ENCODE measurements at places on chromosomes 2 and 18. TPM values are rescaled to one million over a fixed set of nuclear protein-coding genes. Genes with fewer than 3 reads are reported as not detected.

Gene SATB2
- 6.0 TPM for total RNA-seq

DNA sequence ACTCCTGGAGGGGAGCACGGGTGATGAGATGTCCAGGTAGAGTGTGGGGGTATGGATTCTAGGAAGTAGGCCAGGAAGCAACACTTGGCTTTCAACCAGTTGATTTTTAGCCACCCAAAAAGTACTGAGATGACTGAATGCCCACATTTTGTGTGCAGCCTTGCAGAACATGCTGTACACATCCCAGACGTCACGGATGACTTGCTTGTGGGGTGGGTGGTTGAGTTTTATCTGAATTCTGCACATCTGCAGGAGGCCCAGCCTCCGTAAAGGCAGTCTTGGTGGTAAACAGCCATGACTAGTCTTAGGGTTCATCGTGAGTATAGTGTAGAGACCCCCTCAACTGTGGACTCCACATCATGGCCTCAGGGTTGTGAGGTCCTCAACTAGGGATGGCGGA, 53.3 kb upstream of the CCDC195 start:
- DNase-seq = no peak

Gene SPC25
- total RNA-seq = 8.2 TPM

Gene HOXD12
- not detected for total RNA-seq

GRCh38 chr18:28189400-28190239, 12.7 kb upstream of the CDH2 start:
- no peak for DNase-seq

- DNase-seq = no peak
Measured at GRCh38 chr2:181853696-181854095, 37.8 kb upstream of the ITPRID2 start.

DNA sequence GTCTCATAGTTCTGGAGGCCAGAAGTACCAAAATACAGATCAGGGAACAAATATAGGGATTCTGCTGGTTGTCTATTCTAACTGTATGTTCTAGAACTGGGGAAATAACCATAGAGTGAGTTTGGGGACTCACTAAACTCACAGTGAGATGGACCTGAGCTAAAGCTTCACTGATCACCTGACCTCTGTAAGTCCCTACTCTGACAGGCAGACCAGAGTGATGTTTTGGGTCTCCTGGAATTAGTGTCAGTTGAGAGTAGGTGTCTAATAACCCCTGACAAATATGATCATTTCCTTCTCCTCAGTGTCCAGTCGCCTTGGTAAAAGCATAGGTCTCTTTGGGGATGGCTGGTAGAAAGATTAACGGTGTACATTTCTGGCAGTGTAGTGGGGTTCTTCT, 14.2 kb downstream of the PIKFYVE start:
- DNase-seq = no peak

DNA sequence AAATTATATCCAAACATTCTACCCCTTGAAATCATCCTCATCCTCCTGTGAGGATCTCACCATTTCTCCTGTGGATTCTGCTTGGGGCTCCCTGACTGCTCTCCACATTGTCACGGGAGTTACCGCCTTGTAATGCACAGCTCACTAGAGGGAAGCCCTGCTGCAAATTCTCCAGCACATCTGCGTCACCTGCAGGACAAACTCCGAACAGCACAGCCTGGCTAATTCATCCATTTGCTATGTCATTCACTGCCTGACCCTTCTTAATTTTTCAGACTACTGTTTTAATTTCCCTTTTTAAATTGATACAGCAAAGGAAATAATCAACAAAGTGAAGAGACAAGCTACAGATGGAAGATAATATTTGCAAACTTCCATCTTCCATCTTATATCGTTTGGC, 627.4 kb downstream of the FBXO15 start:
- DNase-seq = no peak

Gene MEIS1
- total RNA-seq = 28.4 TPM

- DNase-seq = peak; percentile 94
Measured at GRCh38 chr18:25289001-25289631, 62.9 kb downstream of the ZNF521 start.

DNA sequence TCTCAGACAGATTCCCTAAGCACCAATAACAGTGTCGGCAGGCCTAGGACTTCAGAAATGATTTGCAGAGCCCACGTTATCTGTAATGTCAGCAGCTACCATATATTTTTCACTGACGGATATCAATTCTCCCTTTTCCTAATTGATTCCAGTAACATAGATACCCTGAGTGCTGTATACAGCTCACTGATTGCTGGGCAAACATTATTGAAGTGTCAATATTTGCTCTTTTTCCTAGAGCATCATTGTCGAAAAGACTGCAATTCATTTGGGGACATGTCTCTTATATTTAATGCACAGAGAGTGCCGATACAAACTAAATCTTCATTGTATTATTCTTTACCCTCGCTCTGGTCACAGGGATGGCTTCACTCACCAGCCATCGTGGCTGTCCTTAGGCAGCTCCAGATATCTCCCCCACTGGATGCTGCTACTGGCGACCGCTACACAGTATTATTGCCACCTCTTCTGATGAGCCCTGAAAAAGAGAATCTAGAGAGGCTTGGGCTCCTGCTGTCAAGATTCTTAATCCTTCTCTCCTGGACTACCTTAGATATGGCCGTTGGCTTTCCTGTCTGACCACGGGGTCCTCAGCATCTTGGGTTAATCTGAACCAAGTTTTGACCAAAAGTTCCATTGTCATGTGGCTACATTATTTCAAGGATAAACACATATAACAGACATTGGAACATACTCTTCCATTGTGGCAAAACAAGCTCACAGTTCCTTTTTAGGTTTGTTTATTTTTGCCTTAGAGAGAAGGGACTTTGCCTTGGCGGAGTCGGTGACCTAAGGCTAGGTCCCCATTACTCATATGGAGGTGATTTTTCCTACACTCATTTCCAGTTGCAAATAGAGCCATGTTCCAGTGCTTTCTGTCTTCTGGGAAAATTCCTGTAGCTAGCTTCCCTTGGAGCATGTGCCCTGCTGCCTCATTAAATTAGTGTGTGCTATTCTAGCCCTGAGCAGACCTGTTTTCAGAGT, 105.4 kb downstream of the CPO start:
- no peak for DNase-seq

DNA sequence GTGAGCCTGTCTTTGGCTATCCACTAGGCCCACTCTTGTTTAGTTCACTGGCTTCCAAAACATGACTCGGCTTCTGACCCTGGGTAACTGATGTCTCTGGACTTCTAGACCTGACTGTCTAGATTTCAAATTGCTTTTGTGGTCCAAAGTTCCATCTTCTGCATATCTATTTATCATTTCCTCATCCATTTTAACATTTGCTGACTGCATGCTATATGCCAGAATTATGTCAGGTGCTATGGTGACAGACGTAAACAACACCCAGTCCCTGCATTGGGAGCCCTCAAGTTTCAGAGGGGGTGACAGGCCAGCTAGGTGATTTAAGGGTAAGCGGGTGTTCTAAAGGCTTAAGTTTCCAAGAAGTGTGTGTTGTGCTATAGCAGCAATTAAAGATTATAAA, 140.9 kb downstream of the PIEZO2 start:
- no peak for DNase-seq

- no peak for DNase-seq
Measured at GRCh38 chr2:137960223-137960622, 4.0 kb upstream of the HNMT start.

Gene RGPD8
- total RNA-seq = 26.2 TPM

DNA sequence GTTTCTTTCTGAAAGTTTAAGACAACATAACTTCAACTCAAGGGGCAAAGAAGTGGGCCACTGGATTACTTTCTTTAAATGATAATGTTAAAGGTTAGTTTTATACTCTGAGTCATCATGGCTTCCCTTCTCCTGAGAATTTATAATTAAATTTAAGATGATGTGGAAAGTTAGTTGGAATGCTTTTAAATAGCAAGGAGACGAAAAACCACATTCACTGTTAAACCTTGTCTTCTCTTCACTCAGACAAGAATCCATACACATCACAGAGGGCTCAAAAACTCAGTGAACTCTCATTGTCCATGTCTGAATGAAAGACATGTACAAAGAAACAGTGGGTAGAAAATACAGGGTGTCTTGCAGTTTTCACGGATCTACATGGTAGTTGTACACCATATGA, 65.6 kb downstream of the COL5A2 start:
- DNase-seq = no peak

Gene METTL8
- 16.0 TPM for total RNA-seq

Gene CAPN14
- total RNA-seq = 0.49 TPM

DNA sequence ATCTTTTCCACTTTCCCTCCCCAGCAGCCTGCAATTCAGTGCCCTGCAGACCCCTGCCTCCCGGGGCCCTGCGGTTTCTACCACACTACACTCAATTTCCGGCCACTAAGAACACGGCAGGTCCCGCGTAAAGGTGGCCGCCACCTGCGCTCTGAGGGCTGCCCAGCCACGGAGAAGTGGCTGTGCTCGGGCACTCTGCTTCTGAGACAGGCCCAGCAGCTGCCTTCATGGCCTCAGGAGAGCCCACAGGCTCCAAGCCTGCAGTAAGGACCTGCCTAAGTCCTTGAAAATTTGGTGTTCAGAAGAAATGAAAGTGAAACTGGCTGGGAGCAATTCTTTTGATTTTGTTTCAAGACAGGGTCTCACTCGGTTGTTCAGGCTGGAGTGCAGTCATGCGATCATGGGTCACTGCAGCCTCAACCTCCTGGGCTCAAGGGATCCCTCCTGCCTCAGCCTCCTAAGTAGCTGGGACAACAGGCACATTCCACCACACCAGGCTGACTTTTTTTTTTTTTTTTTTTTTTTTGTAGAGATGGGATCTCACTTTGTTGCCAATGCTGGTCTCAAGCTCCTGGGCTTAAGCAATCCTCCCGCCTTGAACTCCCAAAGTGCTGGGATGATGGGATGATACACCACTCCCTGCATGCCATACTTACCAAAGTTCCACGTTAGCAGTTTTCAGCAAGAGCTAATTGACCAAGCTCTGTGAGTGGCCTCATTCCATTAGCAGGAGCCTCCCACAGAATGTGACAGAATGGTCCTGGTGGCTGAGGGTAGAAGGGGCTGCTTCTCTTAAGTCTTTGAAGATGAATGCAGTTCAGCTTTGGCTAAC, 14.6 kb upstream of the ALPP start:
- DNase-seq = no peak

GRCh38 chr2:121803503-121803902, 48.1 kb downstream of the TSN start:
- DNase-seq = no peak

Gene DRC1
- not detected for total RNA-seq

- no peak for DNase-seq
Measured at GRCh38 chr2:459931-460330, 172.0 kb upstream of the ALKAL2 start.

DNA sequence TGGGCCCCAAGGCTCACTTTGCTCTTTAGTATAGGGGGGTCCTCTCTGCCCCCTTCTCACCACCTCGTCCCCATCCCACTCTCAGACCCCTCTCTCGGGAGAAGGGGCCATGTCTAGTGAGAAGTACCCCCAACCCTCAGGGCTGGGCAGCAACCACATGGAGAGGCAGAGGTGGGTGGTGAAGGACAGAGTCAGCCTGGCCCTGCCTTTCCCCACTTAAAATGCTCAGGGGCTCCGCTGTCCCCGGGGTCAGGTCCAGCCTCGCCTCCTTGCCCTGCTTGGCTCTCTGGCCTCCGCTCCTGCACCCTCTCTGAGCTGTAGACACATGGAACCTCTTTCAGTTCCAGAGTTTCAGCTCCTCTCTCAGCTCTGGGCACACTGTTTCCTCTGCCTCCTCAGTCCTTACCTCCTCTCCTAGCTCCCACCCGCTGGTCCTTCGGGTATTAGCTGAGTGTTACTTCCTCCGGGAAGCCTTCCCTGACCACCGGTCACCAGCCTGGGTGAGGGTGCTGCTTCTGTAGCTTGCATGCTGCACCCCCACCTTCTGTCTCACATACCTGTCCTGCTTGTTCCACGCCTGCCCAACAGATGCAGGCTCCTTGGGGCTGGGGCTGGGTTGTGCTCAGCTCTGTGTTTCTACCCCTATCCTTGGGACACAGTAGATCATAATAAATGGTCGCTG, 79.5 kb upstream of the OTOF start:
- DNase-seq = no peak

DNA sequence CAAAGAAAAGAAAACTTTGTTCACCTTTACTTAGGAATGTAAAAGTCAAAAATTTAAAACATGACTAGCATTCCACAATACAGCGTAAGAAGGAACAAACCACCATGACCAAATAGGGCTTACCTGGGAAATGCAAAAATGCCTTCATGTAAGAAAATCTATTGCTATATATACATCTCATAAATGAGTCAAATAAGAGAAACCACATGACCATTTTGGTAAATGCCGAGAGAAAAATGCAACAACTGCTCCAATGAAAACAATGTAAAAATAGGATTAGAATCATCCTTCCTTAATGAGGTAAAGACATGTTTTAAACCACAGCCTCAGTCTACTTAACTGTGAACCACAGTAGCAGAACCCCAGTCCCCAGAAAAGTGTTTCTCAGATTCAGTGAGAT, 49.4 kb downstream of the TGOLN2 start:
- DNase-seq = peak; percentile 45

DNA sequence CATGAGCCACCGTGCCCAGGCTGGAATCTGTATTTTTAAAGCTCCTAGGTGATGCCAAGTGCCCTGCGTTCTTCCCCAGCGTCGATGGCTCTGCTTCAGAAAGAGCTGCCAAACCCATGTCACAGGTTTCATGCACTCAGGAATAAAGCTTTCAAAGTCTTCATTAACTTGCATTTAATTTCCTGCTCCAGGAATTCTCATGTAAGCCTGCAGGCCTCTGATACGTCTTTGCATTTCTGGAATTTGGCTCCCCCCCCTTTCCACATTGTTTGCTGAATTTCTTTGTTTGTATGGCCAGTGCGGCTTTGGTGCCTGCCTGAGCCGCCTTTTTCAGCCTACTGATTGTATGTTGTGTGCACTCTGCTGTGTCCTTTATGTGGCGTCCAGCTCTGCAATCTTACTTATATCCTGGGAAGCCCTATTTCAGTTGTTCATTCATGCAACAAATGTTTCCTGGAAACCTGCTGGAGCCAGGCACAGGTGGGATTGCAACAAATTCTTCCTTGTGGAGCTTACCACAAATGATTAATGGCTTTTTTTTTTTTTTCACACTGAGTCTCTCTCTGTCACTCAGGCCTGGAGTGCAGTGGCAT, 17.9 kb upstream of the OTOF start:
- no peak for DNase-seq

GRCh38 chr2:6202756-6203155, 510.6 kb downstream of the SOX11 start:
- DNase-seq = no peak

GRCh38 chr18:51076503-51076902, 46.5 kb downstream of the SMAD4 start:
- no peak for DNase-seq

- DNase-seq = no peak
Measured at GRCh38 chr2:24642351-24642750, 150.8 kb downstream of the PTRHD1 start.

Gene FOXI3
- 3.7 TPM for total RNA-seq

Gene GPR155
- total RNA-seq = 5.8 TPM

GRCh38 chr2:137930146-137930545, 34.1 kb upstream of the HNMT start:
- DNase-seq = no peak

Gene QPCT
- 33.8 TPM for total RNA-seq

Gene ST8SIA3
- not detected for total RNA-seq

DNA sequence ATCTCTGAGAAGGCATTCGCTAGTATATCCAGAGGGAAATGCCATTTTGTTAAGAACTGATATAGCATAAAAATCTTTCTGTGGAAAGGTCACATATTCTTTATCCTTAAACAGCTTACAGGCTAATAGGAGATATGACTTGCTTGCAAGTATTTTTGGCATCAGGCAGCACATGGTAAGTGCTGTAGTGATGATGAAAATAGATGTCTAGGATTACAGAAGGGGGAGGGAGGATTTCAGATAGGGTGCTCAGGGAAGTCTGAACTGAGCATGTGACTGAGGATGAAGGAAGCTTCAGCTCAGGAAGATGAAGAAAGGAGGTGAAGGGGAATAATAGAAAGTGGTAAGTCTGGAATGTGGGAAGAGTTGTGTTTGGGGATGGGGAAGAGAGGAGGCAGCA, 158.5 kb upstream of the NOSTRIN start:
- no peak for DNase-seq

Measured in skin of body (tissue), 3 donors.